Fibroblast of skin of back (primary cell): ENCODE measurements at places on chromosomes 6 and 20.

DNA sequence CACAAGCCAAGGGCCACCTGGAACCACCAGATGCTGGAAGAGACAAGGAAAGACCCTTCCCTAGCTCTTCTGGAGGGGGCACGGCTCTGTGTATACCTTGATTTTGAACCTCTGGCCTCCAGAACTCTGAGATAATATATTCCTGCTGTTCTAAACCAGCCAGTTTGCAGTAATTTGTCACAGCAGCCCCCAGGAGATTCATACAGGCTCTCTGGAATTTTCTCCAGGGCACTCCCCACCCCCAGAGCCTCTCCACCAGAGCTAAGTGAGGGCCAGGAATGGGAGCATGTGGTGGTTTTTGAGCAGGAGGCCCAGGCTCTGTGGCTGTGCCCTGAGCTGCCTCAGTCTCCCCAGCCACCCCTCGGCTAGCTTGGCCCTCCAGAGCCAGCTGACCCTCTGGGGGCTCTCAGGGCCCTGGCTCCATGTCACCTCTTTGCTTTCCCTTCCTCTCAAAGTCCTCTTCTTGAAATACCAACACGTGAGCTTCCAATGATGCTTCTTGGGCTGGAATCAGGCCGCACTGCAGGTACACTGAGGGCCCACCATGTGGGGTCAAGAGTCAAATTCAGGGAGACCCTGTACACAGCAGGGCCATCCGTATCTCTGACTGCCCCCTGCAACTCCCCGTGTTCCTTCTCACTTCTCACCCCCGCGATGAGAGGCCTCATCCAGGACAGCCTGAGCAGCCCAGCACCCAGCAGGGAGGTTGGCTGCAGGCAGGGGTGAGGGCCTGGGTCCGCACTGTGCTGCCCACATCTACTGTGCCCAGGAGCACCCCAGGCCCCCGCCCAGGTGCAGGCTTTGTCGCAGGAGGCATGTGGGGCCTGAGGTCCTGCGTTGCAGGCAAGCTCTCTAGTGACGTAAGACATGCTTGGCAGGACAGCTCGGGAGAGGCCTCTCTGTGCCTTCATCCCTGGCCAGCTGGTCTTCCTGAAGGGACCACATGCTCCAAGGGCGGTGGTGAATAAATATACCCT is 155.5 kb downstream of the ANKRD60 start:
- DNase-seq: no peak

DNA sequence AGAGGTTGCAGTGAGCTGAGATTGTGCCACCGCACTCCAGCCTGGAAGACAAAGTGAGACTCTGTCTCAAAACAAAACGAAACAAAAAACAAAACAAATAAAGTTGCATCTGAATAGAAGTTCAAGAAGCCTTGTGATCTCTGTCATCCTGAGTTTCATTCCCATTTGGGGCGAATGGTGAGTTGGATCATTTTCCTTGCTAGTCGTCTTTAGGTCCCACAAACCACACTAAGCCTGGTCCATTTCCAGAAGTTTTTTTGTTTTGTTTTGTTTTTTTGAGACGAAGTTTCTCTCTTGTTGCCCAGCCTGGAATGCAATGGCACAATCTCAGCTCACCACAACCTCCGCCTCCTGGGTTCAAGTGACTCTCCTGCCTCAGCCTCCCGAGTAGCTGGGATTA is 33.8 kb downstream of the ZNF217 start:
- DNase-seq: peak; percentile 61

GRCh38 chr6:78925317-78925716 is 58.0 kb downstream of the IRAK1BP1 start:
- no peak for DNase-seq

GRCh38 chr20:32510120-32510600 is 75.0 kb downstream of the NOL4L start:
- DNase-seq: no peak

DNA sequence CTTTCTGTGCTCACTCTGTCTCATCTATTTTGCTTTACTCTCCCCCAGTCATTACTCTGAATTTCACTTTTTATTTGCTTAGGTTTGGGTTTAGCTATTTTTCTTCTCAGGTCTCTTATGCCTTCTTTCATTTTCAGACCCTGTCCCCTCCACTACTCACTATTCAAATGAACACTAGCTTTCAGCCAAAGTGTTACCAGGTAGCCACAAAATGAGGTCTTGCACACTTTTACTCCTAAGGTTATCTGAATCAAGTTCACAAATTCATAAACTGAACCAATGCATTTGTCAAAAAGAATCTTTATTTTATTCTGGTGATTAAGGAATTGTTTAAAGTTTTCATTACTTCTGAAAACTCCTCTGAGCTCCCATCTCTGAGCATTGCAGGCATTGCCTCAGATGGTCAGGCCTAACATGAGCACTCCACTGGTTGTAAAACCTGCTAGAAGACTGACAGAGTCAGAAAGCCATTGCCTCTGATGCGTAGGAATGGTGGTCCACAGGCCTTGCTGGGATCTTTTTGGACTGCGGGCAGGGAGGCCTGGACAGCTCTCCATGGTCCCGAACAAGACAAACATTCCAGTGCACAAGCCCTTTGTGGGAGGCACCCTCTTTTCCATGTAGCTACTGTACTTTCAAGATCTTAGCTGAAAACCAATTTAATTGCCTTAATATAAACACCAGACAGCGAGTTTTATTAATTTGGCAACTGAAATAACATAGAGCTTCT is 48.5 kb downstream of the FYN start:
- no peak for DNase-seq

GRCh38 chr6:75419416-75419815 is 74.2 kb downstream of the FILIP1 start:
- no peak for DNase-seq
